ENCODE measurements at places on chromosomes 4 and X.

GRCh38 chr4:80173401-80173800, 23.9 kb upstream of the PRDM8 start:
- DNase-seq, result peak; percentile 65

GRCh38 chrX:6049132-6049531, 179.5 kb downstream of the NLGN4X start:
- DNase-seq, result no peak

GRCh38 chrX:153773741-153774575, 6.9 kb upstream of the SRPK3 start:
- no peak for DNase-seq

DNA sequence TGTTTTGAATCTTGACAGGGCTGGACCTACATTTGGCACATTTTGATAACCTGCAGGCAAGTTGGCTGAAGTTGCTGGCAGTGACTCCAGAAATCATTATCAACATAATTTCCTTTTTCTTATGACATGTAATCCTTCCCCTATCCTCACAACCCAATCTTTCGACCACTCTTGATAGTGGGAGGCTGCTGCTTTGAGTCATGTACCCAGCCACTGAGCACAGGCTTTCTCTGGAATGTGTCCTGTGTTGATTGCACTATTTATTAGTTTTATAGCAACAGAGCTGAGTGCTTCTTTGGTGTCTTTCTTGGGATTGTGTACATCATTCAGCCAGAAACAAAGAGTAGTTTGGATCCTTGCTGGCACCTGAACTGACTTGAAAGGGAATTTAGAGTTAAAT, 183.1 kb upstream of the LEF1 start:
- DNase-seq, result no peak

DNA sequence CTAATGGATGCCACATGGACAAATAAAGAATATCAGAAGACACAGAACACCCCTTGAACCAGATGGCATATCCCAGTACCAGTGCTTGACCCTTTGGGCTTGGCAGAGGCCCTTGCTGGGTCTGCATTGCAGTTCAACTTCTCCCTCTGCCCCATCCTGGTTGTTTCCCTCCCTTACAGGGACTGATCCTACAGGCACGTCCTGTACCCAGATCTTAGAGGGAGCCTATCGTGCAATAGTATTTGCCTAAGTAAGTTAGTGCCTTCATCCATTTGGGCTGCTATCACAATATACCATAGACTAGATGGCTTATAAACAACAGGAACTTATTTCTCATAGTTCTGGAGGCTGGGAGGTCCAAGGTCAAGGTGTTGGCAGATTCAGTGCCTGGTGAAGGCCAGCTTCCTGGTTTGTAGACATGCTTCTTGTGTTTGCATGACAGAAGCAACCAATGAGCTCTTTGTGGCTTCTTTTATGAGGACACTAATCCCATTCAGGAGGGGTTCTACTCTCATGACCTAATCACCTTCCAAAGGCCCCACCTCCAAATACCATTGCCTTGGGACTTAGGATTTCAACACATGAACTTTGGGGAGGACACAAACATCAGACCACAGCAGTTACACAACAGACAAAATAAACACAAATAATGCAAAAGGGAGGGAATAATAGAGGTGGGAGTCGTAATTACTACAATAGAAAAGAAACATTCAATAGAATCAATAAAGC, 146.5 kb upstream of the MSX1 start:
- no peak for DNase-seq

GRCh38 chrX:40148385-40149285, 50.9 kb upstream of the BCOR start:
- DNase-seq, result no peak

DNA sequence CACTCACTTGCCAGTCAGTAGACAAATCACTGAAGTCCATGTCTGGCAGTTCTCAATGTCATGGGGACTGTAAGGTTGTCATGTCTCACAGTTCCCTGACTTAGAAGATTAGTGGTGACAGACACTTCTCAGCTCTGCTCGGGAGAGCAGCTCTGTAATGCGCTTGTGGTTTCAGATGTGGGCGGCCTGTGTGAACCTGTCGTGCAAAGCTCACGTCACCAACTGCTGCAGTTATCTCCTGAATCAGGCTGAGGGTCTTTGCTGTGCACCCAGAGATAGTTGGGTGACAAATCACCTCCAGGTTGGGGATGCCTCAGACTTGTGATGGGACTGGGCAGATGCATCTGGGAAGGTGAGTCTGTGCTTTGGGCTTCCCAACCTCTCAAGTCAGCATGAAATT, at the start of gene IL9R:
Gene IL9R (plus strand): TSS at position 261 of the 400 bp plus-strand sequence. CDS start 64 bp downstream, at position 325.
- DNase-seq, result no peak

GRCh38 chr4:114296126-114296525, 302.5 kb upstream of the UGT8 start:
- DNase-seq, result no peak

DNA sequence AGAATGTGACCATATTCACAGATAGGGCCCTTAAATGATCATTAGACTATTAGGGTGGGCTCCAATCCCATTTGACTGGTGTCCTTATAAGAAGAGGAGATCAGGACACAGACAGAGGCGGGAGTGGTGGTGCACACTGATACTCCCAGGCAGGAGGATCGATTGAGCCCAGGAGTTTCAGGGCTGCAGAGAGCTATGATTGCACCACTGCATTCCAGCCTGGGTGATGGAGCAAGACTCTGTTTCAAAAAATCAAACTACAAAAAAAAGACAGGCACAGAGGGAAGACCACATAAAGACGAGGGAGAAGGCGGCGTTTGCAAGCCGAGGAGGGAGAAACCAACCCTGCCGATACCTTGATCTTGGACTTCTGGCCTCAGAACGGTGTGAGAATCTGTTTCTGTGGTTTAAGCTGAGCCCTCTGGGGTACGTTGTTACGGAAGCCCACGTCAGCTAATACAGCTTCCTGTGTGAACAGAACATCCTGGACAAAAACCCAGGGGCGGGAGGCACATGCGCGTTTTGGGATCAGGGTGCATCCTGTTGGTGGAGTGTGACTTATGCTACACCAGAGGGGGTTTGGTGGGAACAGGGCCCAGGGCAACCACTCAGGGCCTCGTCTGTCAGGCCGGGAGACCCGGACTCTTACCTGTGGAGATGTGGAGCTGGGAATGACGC, 211.8 kb upstream of the PSAPL1 start:
- no peak for DNase-seq

DNA sequence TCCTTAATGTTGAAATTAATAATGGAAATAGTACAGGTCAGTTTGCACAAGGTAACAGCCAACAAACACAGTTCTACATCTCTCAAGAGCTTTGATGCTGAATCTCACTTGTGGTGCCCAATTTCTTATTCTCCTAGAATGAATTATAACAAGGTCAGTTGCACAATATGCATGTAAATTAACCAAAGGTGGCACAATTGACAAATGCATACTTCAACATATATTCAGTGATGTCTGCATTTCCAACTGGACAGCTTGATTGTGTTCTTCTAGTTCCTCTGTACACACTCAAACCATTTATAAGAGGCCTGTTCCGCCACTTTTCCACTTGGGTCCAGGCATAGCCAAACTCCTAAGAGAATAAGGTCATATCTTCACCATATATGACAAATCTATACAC, 210.3 kb upstream of the EPHA5 start:
- no peak for DNase-seq

GRCh38 chrX:69051901-69052300, 113.4 kb downstream of the PJA1 start:
- DNase-seq, result no peak

GRCh38 chr4:24655326-24655725, 71.0 kb upstream of the DHX15 start:
- no peak for DNase-seq

DNA sequence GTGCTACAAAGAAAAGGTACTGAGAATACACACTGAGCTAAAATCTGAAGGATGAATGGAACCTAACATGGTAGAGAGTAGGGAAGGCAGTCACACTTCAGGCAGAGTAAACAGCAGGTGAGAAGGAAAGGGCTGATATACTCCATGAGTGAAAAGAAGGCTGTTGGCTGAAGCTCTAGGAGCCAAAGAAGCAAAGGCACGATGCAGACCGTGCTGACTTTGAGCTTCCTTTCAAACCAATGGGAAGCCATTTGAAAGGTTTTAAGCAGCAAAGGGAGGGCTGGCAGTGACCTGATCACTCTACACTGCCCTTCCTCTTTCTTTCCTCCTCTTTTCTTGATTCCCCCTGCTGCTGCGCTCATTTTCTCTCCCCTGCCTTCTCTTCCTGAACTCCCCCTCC, 66.4 kb downstream of the TMEM154 start:
- no peak for DNase-seq

DNA sequence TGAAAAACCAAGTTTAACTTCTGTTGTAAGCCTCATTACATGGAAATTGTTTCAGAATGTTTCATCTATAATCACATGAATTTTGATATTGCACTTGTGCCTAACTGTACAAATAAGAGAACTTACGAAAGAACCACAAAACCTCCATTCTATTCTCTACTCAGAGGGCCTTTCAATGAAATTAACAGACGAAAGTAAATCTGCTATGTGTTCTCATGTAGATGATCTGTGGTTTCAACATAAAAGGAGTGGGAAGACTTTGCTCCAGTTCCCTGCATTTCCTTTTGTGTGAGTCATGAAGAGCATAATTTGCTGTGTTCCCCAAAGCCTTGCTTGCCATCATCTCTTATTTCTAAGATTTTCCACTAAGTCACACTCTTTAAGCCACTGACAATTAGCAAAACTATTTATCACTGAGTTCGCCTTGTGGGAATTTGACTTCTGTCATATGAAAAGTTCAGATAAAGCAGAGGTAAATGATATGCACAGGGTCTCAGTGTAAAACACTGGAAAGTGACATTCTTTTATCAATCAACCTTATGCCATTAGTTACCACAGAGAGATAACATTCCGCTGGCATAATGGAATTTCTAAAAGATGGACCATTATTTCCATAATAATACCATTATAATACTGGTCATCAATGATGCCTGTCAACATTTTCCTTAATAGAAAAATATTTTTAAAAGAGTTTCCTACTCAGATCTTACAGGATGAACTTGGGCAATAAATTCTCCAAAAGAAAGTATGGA, 329.8 kb downstream of the NR3C2 start:
- DNase-seq, result peak; percentile 58

DNA sequence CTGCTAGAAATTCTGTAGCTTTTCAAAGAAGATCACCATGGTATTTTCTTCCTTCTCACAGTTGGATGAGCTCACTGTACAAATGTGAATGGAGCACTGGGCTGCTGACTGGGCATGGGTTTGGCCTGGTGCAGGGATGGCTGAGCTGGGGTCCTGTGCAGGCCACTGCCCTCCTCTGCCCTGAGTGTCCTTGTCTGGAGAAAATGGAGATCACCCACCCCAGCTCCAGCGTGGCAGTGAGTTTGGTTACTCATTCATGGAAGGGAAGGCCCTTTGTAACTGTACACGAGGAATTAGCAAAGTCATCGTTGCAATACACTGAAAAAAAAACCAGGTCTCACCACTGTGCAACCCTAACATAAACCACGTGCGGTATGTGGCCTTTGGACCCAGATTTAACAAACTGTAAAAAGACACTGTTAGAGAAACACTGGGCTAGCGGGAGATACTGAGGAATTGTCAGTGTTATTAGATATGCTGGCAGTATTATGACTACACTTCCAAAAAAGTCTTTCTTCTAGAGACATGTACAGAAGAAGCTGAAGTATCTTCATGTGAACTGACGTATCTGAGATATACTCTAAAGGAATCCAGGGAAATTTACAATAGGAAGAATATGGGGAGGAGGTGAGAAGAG, 16.1 kb upstream of the TBC1D14 start:
- DNase-seq, result no peak

DNA sequence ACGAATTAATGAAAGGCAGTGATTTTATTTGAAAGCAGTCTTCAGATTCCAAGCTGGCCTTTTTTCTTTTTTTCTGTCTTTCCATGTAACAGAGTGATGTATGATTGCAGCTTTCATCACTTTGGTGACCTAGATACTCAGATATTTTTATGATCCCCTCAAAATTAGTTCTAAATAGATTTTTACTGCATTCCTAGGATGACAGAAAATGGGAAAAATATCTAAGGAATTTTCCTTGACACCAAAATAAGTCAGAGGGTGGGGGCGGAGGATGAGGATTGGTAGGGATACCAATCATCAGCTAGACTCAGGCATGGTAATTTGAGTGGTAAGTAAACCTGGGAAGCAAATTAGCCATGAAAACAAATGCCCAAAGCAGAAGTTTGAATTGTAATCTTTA, 11.9 kb upstream of the HMGB2 start:
- peak; percentile 33 for DNase-seq

GRCh38 chr4:65670331-65671031, at the start of gene EPHA5:
TSS of gene EPHA5 (minus strand) at chr4:65670489. CDS start at chr4:65669742, 747 bp downstream.
- peak; percentile 75 for DNase-seq

GRCh38 chrX:10698318-10698640, 77.9 kb upstream of the MID1 start:
- no peak for DNase-seq

DNA sequence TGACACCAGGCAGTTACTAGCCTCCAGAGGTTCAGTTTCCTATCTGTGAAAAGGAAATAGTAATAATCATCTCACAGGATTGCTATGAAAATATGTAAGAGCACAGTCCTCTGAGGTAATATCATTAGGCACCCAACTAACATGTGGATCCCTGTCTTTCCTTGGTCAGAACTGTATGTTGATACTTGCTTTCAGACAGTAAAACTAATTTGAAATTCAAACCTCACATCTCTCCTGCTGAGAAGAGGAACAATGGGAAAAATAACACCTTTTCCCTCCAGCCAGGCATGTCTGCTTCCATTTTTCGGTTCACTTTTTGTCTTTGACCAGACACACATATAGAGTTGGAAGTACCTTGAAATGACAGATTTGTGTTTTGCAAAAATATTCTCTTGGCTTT, 262.7 kb downstream of the IL15 start:
- DNase-seq, result no peak

DNA sequence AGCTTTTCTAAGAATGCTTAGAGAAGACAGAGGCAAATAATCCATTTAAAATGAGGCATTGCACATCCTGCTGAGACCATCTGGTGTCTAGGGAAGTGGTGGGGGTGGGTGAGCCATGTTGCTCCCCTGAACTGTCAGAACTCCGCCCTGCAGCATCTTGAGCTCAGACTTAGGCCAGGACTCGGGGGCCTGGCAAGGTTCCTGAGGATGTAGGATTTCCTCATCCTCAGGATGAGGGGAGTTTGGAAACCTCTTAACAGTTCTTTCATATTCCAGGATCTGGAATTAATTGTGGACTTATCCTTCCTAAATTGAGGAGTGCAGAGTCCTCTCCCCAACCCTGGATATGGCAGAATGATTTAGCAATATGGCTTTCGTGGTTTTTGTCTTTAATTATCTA, 6.6 kb downstream of the TLL1 start:
- DNase-seq, result no peak

GRCh38 chrX:121641560-121641959, 594.1 kb downstream of the GLUD2 start:
- no peak for DNase-seq

DNA sequence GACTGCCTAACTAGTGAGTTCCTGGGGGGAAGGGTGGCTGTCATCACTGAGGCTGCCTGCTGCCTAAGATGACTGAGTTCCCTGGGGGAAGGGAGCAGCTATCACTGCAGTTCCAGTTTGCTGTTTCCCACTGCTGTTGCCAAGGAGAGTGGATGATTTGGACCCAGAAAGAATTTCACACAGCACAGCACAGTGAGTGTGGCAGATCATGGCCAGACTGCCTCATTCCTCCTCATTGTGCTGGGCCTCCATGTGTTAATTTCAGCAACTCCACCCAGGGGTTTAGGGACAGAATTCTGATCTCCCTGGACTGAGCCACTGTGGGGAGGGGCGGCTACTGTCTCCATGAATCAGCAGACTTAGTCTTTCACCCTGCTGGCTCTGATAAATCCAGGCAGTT, 125.0 kb downstream of the TEX13C start:
- DNase-seq, result no peak

GRCh38 chr4:14810568-14810967, 191.7 kb upstream of the CPEB2 start:
- no peak for DNase-seq

Measured in NCI-H226 (cell line).